Hindlimb muscle (tissue), 1 donor: ENCODE measurements at places on chromosomes 5 and 9. TPM values are rescaled to one million over a fixed set of nuclear protein-coding genes. Genes with fewer than 3 reads are reported as not detected.

GRCh38 chr5:139690803-139691629 is 42.9 kb downstream of the CXXC5 start:
- DNase-seq, result no peak

- DNase-seq, result no peak
Measured at GRCh38 chr5:170296036-170296934, 1.3 kb downstream of the LCP2 start.

- no peak for DNase-seq
Measured at GRCh38 chr5:2902742-2903297, 151.3 kb upstream of the IRX2 start.

SLC6A7 gene
- 0.22 TPM for polyA plus RNA-seq

FBP2 gene
- polyA plus RNA-seq, result 86.4 TPM

IL17B gene
- polyA plus RNA-seq, result 297 TPM

UHRF2 gene
- polyA plus RNA-seq, result 35.8 TPM
